ENCODE measurements at places on chromosomes 16 and 17.

DNA sequence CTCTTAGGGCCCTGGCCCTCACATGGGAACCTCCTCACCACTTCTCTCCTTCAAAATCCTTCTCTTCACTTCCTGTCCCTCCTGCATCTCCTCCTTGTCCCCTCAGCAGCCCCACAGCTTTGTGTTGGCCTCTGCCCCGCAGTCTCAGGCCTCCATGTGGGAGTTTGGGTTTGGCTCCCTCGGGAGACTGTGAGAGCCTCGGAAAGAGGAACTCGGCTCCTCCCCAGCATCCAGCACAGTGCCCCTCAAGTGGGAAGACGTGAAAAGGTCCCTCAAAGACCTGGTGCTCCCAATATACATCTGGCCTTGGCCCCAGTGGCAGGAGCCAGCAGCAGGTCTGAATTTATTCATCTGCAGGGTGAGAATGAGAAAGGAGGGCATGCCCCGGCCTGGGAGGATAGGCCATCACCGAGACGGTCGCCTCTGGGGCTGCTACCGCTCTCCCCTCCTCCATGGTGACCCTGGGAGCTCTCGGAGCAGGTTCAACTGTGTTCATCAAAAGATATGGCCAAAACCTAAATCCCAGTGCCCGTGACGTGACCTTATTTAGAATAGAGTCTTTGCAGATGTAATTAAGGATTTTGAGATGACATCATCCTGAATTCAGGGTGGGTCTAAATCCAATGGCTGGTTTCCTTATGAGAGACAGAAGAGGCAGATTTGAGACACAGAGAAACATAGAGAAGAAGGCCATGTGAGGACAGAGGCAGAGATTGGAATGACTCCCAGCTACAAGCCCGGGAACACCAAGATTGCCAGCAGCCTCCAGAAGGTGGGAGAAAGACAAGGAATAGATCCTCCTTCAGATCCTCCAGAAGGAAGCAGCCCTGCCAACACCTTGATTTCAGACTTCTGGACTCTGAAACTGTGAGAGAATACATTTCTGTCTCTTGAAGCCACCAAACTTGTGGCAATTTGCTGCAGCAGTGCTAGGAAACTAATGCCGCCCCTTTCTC, 135.1 kb downstream of the MRM1 start:
- no peak for DNase-seq

DNA sequence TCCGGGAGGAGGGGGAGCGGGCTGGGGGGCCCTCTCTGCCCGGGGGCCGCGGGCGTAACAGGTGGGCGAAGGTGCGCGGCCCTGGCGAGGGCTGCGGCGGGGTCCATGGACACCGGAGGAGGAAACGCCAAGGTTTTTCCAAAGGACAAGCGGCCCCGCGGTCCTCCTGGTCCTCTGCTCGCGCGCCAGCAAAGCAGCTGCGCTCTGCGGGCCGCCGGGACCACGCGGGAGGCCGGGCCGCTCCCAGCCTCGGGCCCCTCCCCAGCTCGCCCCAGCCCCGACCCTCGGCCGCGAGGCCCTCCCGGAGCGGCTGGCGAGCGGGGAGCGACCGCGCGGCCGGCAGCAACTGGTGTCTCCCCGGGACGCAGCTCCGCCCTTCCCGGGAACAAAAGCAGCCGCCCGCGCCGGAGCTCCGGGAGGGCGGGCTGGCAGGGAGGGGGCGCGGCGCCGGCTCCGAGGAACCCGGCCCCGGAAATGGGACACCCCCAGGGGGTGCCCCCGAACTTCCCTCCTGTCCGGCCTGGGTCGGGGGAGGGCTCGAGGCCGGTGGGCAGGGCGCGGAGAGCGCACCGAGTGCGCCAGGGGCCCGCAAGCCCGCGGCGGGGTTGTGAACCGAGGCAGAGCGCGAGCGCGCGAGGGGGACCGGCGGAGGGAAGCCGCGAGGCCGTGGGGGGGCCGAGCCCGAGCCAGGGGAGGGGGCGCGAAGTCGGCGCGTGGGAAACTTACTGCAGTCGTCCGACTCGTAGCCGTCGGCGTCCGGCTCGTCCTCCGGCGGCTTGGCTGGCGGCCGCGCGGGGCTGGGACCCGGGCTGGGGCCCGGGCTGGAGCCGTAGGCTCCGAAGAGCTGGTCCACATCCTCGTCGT, 837 bp downstream of the DOC2B start:
- DNase-seq: peak; percentile 43

- DNase-seq: no peak
Measured at GRCh38 chr17:55343900-55344513, 77.6 kb downstream of the MMD start.

DNA sequence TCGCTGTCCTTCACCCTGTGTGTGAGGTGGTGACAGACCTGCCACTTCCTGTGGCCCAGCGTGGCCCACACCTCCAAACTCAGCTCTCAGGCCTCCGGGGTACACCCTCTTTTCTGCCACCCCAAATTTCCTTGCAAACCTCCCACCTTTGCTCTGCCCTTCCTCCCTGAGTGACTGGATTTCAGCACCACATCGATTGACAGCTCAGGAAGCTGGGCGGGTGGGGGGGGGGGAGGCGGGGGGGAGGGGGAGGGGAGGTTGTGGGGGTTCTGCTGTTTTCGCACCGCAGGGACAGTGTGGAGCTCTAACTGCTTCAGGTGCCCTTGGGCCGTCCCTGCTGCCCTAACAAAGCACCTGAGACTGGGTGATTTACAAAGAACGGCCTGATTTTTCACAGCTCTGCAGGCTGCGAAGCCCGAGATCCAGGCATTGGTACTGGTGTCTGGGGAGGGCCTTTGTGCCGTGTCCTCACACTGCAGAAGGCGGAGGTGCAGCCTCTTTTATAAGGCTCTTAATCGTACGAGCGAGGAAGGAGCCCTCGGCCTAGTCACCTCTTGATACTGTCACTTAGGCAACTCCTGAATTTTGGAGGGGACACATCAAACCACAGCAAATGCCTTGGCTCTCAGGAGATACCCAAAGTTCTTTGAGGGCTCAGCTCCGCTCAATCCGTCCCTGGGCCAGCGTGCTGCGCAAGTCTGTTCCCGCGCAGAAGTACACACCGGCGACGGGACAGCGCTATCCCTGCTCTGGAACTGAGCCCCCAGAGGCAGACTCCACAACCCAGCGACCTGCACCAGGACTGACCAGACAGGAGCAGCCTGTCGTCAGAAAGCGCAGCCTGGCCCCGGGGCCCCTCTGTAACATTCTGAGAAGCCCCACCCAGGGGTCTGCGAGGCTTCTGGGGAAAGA, 3.6 kb downstream of the NDUFAF8 start:
- no peak for DNase-seq

DNA sequence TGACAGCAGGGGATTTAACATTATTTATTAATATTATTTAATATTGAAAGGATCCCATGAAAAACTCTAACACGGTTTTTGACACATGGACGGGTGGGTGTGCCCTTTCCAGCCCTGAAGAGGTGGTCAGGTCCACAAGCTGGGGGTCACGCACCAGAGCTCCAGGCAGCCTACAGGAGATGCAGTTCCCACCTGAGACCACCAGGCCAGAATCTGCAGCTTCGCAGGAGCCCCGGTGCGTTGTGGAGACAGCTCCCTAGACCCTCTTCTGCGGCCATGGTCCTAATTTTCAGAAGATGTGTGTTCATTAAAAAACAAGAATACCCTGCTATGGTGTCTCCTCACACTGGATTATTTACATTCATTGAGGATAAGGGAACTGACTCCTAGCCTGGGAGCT, 331.1 kb downstream of the C16orf95 start:
- peak; percentile 35 for DNase-seq

DNA sequence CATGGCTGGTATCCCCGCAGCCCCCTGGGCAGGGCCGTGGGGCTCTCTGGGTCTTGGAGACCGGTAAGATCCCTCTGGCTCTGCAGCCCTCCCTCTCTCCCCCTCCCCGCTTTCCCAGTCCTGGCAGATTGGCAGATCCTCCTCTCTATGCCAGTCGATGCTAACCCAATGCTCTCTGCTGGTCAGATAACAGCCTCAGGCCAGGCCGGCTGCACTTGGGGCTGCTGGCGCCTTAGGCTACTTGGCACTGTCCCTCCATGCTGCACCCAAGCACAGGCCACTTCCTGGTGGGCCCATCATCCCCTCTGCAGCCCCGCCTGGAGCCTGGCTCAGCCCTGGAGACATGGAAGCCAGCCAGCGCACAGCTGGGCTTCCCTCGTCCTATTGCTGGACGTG, 81.7 kb downstream of the RTN4RL1 start:
- no peak for DNase-seq

- DNase-seq: no peak
Measured at GRCh38 chr17:4214157-4214556, 49.6 kb downstream of the ANKFY1 start.

DNA sequence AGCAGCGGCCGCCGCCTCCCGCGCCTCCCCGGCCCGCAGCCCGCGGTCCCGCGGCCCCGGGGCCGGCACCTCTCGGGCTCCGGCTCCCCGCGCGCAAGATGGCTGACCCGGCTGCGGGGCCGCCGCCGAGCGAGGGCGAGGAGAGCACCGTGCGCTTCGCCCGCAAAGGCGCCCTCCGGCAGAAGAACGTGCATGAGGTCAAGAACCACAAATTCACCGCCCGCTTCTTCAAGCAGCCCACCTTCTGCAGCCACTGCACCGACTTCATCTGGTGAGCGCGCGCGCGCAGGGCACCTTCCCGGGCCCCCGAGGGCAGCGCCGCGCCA, 258 bp downstream of the PRKCB start:
- DNase-seq: no peak

All from HEK293T (cell line).